ENCODE measurements at places on chromosomes 7 and 10.

DNA sequence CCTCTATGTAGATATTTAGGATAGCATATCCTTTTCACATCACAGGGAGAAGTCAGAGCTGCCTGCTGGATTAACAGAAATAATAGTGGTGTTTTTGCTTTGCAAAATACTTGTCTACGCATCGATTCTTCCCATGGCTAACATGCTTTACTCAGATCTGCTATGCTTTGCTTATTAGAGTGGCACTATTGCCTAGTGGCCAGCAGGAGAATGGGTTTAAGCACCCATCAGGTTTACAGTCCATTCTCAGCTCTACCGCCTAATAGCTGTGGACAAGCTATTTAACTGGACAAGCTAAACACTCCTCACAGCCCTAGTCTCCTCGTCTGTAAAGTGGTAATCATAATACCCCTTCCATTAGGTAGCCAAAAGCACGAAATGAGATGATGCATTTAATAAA is 218.2 kb upstream of the CCDC6 start:
- no peak for DNase-seq

DNA sequence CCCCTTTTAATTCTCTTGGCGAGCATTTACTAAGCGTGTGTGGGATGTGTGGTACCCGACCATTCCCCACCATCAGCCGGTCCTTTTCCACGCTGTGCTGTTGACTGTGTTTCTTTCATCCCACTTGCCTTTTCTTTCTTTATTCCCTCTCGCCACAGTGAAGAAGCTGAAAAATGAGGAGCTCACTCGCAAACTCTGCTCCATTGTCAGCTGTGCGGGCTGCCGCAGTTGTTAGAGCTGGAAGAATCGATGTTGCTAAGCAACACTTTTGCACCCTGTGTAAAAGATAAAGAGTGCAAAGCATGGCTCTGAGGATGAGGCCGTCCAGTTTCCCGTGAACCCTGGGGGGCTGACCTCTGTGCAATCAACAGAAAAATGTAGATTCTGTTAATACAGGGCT is 203.1 kb upstream of the NEBL start:
- no peak for DNase-seq

DNA sequence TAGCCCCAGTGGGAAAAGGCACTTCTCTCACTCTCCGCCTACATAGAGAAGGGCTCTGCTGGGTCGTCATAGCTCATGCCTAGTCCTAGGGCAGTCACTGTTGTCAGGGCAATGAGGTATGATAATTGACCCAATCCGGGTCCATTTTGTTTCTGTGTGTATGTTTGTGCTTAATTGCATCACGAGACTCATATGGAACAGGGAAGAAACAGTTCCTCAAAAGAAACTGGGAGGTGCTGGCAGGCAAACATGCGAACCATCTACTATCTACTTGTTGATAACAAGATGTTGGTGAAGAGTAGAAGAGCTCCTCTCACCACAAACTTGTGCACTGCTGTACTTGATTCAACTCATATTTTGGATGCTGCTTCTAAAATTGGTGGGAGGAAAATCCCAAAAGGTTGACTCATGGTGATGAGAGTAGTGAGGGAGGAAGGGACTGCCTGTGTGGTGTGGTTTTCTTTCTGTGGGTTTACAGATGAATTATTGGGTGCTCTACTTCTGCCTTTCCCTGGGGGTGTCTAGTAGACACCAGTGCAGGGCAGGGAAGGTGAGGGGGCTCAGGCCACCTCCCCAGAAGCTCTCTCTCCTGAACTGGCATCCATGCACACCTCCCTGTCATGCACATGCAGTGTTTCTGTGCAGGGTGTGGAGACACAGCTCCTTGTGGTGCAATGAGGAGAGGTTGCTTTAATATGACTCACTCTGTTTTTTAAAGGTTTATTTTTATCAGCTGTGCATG is 29.4 kb downstream of the LSMEM1 start:
- DNase-seq = peak; percentile 16

DNA sequence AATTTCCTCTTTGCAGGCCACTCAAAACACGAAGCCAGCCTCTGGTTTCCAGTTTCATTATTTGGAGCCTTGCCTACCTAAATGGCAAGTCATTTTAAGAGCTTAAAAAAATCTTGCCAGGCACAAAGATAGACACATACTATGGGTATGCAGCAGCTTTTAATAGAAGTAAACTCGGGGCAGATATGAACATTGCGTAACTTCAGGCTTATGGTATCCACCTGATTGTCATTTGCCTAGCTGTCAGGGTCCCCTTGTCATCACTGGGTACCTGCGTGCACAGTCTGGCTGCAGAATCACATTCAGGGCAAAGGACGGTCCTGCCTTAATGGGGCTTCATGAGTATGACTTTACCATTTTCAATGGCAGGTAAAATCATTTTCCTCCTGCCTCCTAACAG is 466.1 kb upstream of the NRP1 start:
- no peak for DNase-seq

DNA sequence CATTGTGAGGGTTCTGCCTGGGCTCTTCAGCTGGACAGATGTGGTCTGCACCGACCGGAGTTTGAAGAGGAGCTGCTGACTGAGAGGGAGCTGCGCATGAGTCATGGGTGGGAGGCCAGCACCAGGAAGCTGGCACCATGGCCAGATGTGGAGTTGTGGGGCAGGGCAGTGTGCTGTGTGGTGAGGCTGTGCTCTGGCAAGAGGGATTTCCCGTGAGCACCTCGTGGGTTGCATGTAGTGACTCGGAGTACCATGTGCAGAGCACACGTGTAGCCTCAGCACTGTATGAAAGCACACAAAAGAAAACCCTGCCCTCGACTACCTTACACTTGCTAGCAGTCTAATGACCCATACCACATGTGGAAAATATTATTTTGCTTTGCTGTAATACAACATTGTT is 103.4 kb downstream of the WNT2 start:
- no peak for DNase-seq

DNA sequence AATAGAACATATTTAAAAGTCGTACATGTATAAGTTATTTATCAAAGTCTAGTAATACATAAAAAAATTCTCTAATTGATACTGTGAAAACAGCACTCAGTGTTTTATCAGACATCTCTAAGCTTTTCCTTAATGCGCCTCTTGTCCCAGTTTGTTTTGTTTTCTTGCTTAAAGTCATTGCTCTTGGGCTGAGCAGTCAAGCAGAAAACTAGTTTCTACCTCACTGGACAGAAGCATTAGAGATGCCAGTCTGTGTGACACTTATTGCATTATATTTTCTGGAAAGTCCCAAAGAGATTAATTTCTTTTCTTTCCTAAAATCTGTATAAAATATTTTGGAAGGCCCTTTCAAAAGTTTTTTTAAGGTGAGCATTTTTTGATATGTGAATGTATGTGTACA is 236.2 kb downstream of the PCLO start:
- no peak for DNase-seq

- peak; percentile 69 for DNase-seq
Measured at GRCh38 chr7:80135309-80136104, 876 bp downstream of the GNAI1 start.

DNA sequence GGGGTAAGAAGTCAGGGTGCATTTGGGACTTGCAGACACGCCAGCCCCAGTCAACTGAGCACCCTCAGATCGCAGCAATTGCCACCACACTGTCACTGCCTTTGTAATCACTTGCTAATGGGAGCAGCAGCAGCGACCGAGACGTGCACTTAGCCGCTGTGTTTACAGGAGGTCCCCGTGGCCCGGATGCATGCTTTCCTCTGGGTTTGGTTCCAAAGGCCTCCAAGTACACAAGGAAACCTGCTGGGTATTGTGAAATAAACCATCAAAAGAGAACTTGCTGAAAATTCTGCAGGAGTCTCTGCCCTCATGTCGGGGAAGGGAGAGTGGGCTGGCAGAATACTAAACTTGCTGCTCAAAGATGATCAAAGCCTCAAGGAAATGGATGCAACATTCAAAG is 341.7 kb downstream of the DNAJB6 start:
- DNase-seq = peak; percentile 67

DNA sequence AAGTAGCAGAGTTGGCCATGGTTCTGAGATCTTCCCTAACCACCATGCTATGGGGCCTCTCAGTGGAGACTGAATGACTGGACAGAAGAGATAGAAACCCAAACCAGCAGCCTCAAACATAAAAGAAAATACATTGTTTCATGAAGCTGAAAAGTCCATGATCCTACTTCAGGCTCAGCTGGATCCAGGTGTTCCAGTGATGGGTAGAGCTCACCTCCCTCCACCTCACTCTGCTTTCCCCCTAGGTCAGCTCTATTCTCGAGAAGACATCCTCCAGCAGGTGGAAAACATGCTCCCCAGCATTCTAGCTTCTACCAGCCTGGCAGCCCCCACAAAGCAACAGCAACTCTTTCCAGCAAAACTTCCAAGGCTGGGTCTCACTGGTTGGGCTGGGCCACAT is 132.1 kb downstream of the OAT start:
- DNase-seq = peak; percentile 20

DNA sequence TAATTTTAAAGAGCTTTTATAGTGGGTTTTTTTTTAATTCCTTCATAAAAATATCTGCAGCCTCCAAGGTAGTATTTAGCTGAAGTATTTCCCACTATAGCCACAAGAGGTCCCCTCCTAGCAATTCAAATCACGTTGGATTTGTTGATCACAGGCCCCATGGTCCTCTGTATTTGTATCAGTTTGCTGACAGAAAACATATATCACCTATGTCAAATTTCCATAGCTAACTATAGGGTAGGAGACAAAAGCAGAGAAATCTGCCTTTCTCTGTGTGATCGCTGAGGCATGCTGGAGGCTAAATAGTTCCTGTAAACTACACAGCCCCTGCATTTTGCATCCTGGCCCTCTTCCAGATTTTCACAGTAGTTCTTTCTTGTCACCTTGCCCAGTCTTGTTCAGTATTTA is 1.7 kb upstream of the CTNNA3 start:
- DNase-seq = no peak

DNA sequence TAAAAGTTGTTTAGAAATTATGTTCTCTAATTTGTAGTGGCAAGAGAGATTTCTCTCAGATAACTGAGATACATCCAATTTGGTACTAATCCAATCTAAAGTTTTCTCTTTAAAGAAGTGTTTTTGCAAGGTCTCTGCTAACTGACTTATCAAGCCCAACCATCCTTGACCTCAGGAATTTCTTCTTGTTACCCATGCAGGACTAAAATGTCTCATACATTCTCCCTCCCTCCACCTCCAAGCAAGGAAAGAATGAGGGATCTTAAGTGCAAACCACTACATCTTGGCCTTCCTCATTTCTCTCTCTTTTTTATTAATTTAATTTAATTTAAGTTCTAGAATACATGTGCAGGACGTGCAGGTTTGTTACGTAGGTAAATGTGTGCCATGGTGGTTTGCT is 12.8 kb downstream of the NRAP start:
- no peak for DNase-seq

- DNase-seq = no peak
Measured at GRCh38 chr7:137932881-137933269, 69.0 kb downstream of the CREB3L2 start.

DNA sequence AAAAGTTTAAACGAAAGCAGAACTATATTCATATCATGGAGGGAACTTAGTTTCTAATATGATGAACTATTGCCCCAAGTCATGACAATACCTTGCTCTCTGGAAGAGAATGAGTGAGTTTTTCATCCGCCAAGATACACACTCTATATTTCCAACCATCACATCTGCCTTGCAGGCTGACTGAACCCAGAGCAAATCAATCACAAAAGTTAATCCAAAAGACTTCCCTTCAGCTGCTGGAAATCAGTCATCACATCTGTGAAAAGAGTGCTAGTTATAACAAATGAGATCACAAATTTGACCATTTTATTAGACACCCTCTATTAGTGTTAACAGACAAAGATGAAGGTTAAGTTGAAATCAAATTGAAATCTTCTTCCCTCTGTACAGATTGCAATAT is 261.7 kb upstream of the PRKCQ start:
- no peak for DNase-seq

GRCh38 chr10:21831986-21832820 is 171.3 kb downstream of the DNAJC1 start:
- DNase-seq = no peak

DNA sequence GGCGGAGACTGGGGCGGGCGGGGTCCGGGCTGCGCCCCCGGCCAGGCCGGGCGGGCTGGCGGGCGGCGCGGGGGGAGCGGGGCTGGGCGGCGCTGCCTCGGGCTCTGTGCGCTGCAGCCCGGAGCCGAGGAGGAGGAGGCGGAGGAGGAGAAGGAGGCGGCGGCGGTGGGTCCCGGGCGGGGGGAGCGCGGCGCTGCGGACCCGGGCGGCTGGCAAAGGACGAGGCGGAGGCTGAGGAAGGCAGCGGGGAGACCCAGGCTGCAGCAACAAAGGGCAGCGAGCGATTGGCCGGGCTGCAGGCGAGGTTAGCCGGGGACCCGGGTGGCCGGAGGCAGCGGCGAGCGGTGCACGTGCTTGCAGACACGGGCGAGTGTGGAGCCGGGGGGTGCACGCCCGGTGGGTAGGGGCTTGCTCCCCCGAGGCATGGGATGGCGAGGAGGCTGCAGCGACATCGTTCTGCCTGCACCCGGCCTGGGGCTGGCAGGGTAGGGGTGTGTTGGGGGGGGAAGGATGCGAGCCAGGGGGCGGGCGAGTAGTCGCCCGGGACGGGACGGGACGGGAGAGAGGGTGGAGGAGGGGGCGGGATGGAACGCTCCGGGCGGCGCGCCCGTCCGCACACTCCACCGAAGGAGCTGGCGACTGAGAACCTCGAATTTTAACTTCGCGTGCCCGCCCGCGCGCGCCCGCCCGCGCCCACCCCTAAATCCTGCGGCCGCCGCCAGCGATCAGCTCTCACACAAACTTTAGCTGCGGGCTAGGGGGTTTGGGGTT is 844 bp upstream of the KAT6B start:
- DNase-seq = peak; percentile 90

DNA sequence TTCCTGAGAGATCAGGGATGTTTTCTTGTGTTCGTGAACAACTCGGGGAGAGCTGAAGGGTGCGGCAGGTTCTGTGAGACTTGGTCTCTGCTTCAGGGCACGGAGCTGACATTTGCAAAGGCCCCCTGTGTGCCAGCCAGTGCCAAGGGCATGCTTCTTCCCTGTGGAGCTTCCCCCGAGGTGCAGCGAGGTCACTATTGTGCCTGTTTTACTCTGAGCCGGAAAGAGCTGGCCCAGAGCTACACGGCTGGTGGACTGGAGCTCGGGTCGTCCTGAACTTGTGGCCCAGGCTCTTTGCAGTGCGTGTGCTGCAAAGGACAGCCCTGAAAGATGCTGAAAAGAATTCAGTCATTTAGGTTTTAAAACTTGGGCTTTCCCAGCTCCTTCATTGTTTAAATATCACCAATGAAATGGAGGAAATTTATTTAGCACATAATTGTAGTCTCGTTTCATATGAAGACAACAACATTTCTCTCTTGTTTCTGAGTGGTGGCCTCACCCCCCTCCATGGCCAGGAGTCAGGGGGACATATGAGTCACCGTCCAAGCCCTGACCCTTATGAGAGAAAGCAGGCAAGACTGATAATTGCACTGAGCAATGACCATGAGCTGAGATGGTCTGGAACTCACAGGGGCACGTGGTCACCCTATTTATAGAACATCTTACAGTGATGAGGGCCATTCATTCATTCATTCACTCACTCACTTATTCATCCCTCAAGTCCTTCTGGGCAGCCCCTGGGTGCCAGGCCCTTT is 102.6 kb downstream of the PTPRE start:
- no peak for DNase-seq

Data from endodermal cell (in vitro differentiated cells).